Effector memory CD8-positive, alpha-beta T cell (primary cell): ENCODE measurements at places on chromosomes 5 and 9.

- no peak for DNase-seq
- peaks cover 2% of the 10 kb centered on the region for H3K36me3 ChIP-seq
- peaks cover 9% of the 10 kb centered on the region for H3K4me1 ChIP-seq
- peaks cover 20% of the 10 kb centered on the region for H3K27me3 ChIP-seq
- H3K4me3 ChIP-seq = no peak overlapping the region
Observed at GRCh38 chr5:56055287-56055686, 60.5 kb upstream of the IL6ST start.

DNA sequence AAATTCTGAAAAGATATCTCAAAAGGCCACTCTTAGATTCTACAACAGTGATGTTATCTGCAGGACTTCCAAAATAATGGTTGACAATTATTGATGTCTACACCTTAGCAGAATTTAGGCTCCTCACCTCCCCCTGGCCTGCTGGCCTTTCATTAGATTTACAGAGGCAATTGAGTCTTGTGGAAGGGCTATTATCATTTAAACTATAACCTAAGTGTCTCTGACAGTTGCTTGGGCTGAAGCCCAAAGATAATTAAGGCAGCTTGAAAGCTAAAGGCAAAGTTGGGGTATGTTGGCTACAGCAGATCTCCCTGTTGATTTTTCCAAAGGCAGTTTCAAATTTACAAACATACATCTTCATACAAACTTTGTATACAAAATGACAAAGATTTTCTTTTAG lies 912.3 kb downstream of the TAF11L14 start:
- no peaks in the 10 kb centered on the region for H3K36me3 ChIP-seq
- H3K4me1 ChIP-seq = no peaks in the 10 kb centered on the region
- H3K27ac ChIP-seq = no peak overlapping the region
- no peak overlapping the region for H3K4me3 ChIP-seq
- DNase-seq = no peak

DNA sequence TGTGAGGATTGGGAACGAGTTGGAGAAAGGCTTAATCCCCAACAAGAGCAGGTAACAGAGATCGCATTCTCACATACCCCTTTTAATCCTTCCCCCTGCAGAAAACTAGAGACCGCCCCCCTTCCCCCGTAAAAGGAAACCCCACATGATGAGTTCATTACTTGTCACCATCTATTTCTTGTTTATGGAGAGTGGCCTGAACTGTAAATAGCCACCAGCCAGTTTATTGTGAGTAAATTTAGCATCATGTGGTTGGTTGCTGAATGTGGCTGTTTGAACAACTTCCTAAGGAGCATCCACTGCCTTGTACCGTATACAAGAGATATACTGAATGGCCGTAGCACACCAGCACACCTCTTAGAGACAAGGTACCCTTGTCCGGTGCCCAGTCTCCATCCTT lies 62.1 kb downstream of the TJP2 start:
- no peaks in the 10 kb centered on the region for H3K4me1 ChIP-seq
- peaks cover 2% of the 10 kb centered on the region for H3K36me3 ChIP-seq
- H3K4me3 ChIP-seq = no peak overlapping the region
- no peak overlapping the region for H3K27ac ChIP-seq
- no peak for DNase-seq

GRCh38 chr9:72476100-72476499 lies 45.3 kb upstream of the TMC1 start:
- no peak overlapping the region for H3K27ac ChIP-seq
- H3K4me3 ChIP-seq = no peak overlapping the region
- no peaks in the 10 kb centered on the region for H3K4me1 ChIP-seq
- no peaks in the 10 kb centered on the region for H3K36me3 ChIP-seq

GRCh38 chr5:92353107-92354030 lies 970.3 kb upstream of the ARRDC3 start:
- H3K36me3 ChIP-seq = no peaks in the 10 kb centered on the region
- H3K4me1 ChIP-seq = no peaks in the 10 kb centered on the region
- no peak overlapping the region for H3K4me3 ChIP-seq
- no peak overlapping the region for H3K27ac ChIP-seq
- DNase-seq = no peak

DNA sequence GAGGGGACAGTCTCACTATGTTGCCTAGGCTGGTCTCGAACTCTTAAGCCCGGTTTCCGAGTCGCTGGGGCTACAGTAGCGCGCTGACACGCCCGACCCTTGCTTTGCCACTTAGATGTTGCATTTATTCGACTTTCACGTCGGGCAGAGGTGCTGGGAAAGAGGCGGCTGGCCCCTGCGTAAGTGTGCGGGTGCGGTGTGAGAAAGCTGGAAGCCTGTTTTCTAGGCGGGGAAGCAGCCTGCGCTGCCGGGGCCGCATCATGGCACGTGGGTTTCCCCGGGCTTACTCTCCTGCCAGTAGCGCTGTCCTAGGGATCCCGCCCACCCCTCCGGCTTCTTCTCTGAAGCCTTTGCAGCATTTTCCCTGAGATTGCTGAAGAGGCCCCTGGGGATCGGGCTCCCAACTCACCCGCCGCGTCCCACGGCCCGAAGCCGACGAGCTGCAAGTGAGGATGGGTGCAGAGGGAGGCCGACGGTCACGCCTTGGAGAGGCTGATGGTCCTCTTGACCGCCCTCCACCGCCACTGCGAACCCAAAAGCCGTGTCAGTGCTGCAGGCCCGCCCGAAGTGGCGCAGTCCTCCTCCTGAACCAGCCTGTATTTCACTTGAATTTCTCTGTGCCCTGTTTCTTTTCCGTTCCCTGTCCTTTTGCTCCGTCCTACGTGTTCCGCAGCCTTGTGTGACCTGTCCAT lies 5.8 kb upstream of the TRIM41 start:
- no peaks in the 10 kb centered on the region for H3K27me3 ChIP-seq
- DNase-seq = peak; percentile 52
- H3K27ac ChIP-seq = peak overlapping the region; percentile 99
- peaks cover 38% of the 10 kb centered on the region for H3K4me1 ChIP-seq

GRCh38 chr5:154714266-154714986 lies 40.8 kb upstream of the LARP1 start:
- no peak for DNase-seq
- H3K36me3 ChIP-seq = no peaks in the 10 kb centered on the region
- no peaks in the 10 kb centered on the region for H3K27me3 ChIP-seq
- peaks cover 3% of the 10 kb centered on the region for H3K4me1 ChIP-seq
- no peak overlapping the region for H3K4me3 ChIP-seq

- peaks cover 3% of the 10 kb centered on the region for H3K4me1 ChIP-seq
- no peak for DNase-seq
- H3K27me3 ChIP-seq = peaks cover 6% of the 10 kb centered on the region
- no peaks in the 10 kb centered on the region for H3K36me3 ChIP-seq
- no peak overlapping the region for H3K27ac ChIP-seq
- no peak overlapping the region for H3K4me3 ChIP-seq
Observed at GRCh38 chr5:10789726-10790125, 28.7 kb upstream of the DAP start.

- H3K36me3 ChIP-seq = peaks cover 6% of the 10 kb centered on the region
- no peak overlapping the region for H3K4me3 ChIP-seq
- no peak for DNase-seq
- H3K27ac ChIP-seq = no peak overlapping the region
- H3K4me1 ChIP-seq = no peaks in the 10 kb centered on the region
Observed at GRCh38 chr5:72355706-72356299, 35.6 kb downstream of the PTCD2 start.

GRCh38 chr9:120942186-120943001 lies 15.8 kb upstream of the TRAF1 start:
- no peak for DNase-seq

- H3K4me3 ChIP-seq = no peak overlapping the region
- no peak overlapping the region for H3K27ac ChIP-seq
- H3K27me3 ChIP-seq = peaks cover 6% of the 10 kb centered on the region
Observed at GRCh38 chr5:179268966-179269693, 76.1 kb downstream of the ADAMTS2 start.

- no peaks in the 10 kb centered on the region for H3K27me3 ChIP-seq
- no peak for DNase-seq
- H3K4me1 ChIP-seq = peaks cover 2% of the 10 kb centered on the region
Observed at GRCh38 chr9:129731477-129732085, 21.3 kb downstream of the PTGES start.

DNA sequence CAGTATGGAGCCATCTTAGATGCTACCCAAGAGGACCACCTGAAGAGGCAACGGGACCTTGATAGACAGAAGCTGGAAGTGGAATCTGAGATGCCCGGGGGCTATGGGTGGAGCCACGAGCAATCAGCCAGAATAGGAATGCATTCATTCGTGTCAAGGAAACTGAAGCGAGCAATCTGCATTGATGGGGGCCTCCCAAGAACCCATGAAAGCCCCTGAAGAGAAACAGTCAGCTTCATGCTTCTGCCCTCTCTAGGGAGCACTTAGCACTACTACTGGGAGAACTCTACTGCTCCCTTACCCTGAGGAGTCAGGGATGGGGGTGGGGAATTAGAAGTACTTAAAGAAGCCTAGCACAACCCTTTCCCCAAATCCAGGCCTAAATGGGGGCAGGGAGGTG lies 51.9 kb upstream of the TCERG1 start:
- H3K27ac ChIP-seq = no peak overlapping the region
- peaks cover 57% of the 10 kb centered on the region for H3K27me3 ChIP-seq
- DNase-seq = no peak
- H3K4me3 ChIP-seq = no peak overlapping the region

DNA sequence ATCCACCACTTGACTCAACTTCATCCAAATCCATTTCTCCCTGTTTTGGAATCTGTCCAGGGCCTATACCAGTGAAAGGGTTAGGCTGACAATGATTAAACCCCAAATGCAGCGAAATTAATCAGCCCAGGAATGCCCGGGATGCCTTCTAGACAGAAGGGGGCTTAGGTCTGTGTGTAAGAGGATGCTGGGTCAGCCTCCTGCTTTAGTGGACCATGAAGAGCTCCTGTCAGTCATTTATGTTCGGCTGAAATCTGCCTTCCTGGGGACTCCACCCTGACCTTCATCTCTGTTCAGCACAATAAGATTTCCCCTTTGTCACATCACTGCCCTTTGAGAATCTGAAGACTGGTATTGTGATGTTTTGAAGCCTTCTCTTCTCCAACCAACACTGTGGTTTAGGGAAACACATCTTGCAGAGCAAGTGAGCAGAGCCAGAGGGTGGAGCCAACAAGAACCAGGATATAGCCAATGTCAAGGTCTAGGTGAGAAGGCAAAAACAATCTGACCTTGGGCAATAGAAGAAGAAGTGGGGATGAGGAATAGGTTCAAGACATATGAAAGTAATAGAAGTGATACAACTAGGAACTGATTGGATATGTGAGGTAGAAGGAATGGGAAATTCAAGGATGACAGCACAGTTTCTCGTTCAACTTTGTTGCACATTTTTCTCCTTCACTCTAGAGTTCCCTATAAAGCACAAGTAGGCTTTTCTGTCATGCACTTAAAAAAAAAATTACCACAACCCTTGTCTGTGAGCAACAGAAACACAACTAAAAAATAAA lies 234.4 kb downstream of the ARHGAP26 start:
- H3K4me3 ChIP-seq = peak overlapping the region; percentile 51
- H3K4me1 ChIP-seq = peaks cover 64% of the 10 kb centered on the region
- H3K36me3 ChIP-seq = peaks cover 29% of the 10 kb centered on the region

DNA sequence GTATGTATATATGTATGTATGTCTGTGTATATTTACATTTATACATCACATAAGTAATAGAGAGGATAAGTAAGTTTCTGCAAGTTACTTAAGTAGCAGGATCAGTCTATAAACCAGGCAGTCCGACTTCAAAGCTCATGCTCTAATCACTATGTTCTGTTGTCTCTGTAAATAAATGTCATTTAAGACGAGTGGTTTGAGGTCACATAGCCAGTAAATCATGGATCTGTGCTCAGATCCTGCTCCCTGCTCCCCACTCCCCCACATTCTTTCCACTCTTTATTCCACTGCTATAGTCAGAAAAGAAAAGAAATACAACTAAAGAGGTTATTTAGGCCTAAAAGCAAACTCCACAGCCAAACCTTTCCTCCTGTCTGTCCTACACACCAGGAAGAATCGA lies 90.4 kb downstream of the SERINC5 start:
- DNase-seq = no peak
- no peak overlapping the region for H3K4me3 ChIP-seq
- H3K4me1 ChIP-seq = no peaks in the 10 kb centered on the region
- no peaks in the 10 kb centered on the region for H3K27me3 ChIP-seq

DNA sequence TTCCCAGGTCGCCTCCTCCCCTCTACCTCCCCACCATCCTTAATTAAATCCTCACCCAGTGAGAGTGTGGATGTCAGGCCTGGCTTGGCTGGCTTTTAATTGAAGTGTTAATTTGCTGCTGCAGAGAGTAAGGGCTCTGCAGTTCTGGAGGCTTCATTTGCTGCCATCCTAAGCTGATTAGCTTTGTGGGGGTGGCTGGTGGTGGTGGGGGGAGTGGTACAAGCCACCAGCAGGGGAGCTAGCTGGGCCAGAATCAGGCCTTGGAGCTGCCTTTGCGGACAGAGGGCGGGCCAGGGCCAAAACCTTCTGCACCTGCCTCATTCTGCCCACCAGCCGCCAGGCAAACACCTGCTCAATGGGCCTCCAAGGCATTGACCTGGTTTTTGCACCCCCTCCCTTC lies 26.8 kb upstream of the TIFAB start:
- H3K27ac ChIP-seq = no peak overlapping the region
- H3K36me3 ChIP-seq = no peaks in the 10 kb centered on the region
- DNase-seq = no peak
- no peak overlapping the region for H3K4me3 ChIP-seq

- DNase-seq = no peak
- peaks cover 16% of the 10 kb centered on the region for H3K36me3 ChIP-seq
- no peak overlapping the region for H3K4me3 ChIP-seq
- H3K4me1 ChIP-seq = peaks cover 4% of the 10 kb centered on the region
- H3K27ac ChIP-seq = no peak overlapping the region
Observed at GRCh38 chr5:55700745-55701144, 11.4 kb downstream of the SLC38A9 start.

- H3K27ac ChIP-seq = no peak overlapping the region
- no peaks in the 10 kb centered on the region for H3K27me3 ChIP-seq
- no peaks in the 10 kb centered on the region for H3K4me1 ChIP-seq
- no peaks in the 10 kb centered on the region for H3K36me3 ChIP-seq
- DNase-seq = no peak
Observed at GRCh38 chr9:110951805-110952539, 86.3 kb downstream of the LPAR1 start.

GRCh38 chr9:126704892-126705766 lies 91.4 kb downstream of the LMX1B start:
- peak overlapping the region; percentile 70 for H3K4me3 ChIP-seq
- DNase-seq = peak; percentile 84
- peaks cover 9% of the 10 kb centered on the region for H3K36me3 ChIP-seq
- peak overlapping the region; percentile 66 for H3K27ac ChIP-seq
- peaks cover 15% of the 10 kb centered on the region for H3K4me1 ChIP-seq

DNA sequence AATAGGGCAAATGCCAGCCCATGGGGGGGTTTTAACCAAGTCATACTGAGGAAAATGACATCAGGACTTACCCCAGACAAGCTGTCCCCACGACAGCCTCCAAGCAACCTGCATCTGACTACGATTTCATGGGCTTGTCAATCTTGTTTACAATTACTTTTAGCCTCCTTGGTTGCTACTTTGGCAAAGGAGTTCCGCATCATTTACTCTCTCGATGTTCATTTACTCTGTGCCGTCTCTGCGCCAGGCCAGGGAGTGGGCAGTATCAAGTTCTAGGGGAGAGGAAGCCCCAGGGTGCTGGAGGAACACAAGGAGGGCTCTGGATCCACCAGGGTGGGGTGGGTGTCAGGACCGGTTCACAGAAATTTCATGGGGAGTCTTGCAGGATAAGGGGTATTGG lies 23.9 kb downstream of the PTPN3 start:
- no peak for DNase-seq
- no peaks in the 10 kb centered on the region for H3K4me1 ChIP-seq
- H3K4me3 ChIP-seq = no peak overlapping the region
- no peak overlapping the region for H3K27ac ChIP-seq
